Heart left ventricle (tissue), 16 donors: ENCODE measurements at places on chromosomes 11 and 22. TPM values are rescaled to one million over a fixed set of nuclear protein-coding genes. Genes with fewer than 3 reads are reported as not detected.

- H3K4me3 ChIP-seq = no peak overlapping the region
- no peak overlapping the region for H3K27ac ChIP-seq
- H3K36me3 ChIP-seq = no peaks in the 10 kb centered on the region
Observed at GRCh38 chr11:102561636-102562035, 31.1 kb upstream of the MMP7 start.

The LRRC56 gene
- not detected for total RNA-seq

The KRTAP5-1 gene
- total RNA-seq = not detected

- peaks cover 6% of the 10 kb centered on the region for H3K4me1 ChIP-seq
- no peak overlapping the region for H3K27ac ChIP-seq
- H3K36me3 ChIP-seq = peaks cover 94% of the 10 kb centered on the region
- H3K27me3 ChIP-seq = no peaks in the 10 kb centered on the region
- DNase-seq = no peak
Observed at GRCh38 chr11:94871491-94872185, 101.7 kb downstream of the CWC15 start.
